ENCODE measurements at places on chromosomes 3 and 15.

GRCh38 chr3:110905121-110905520 lies 166.5 kb upstream of the NECTIN3 start:
- DNase-seq, result no peak

DNA sequence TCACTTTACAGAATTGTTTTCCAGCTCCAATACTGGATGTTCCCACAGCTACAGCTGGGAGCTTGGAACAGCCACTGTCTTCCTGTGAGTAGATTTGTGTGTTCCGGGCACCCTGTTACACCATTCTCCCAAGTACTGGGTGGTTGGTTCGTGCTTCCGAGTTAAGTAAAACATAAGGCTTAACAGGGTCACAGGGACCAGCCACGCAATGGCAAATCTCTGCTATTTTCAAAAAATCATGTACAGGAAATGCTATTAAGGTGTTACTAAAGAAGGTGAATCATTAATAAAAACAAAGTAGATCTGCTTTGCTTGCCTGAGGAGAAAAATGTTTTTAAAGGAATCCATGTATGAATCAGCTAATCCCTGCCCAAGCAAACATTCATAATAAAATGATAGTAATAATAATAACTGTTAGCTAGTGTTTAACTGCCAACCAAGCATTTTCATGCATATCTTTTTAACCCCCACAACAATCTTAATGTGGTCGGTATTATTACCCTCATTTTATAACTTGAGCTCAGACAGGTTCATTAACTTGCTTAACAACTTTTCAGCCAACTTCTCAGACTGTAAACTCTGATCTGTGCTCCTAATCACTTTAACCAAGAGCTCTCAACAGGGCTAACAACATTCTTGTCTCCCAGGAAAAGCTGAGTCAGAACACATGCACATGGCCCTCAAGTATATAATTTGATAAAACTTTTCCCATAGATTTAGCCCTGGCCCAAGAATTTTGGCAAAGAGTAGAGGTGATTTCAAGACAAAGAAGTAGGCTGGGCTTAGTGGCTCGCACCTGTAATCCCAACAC lies 2.7 kb upstream of the C2CD4A start:
- no peak for DNase-seq

DNA sequence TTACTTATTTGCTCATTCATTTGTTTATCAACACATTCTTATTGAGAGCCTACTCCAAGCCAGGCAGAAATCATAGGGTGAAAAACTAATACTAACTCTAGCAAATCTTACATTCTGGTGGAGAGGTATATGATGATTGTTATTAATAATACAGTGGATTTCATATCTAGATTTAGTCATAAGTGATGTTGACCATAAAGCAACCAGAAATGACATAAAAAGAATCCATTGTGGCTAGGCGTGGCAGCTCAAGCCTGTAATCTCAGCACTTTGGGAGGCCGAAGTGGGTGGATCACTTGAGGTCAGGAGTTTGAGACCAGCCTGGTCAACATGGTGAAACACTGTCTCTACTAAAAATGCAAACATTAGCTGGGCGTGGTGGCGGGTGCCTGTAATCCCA lies 26.2 kb upstream of the IL20RB start:
- DNase-seq, result no peak

DNA sequence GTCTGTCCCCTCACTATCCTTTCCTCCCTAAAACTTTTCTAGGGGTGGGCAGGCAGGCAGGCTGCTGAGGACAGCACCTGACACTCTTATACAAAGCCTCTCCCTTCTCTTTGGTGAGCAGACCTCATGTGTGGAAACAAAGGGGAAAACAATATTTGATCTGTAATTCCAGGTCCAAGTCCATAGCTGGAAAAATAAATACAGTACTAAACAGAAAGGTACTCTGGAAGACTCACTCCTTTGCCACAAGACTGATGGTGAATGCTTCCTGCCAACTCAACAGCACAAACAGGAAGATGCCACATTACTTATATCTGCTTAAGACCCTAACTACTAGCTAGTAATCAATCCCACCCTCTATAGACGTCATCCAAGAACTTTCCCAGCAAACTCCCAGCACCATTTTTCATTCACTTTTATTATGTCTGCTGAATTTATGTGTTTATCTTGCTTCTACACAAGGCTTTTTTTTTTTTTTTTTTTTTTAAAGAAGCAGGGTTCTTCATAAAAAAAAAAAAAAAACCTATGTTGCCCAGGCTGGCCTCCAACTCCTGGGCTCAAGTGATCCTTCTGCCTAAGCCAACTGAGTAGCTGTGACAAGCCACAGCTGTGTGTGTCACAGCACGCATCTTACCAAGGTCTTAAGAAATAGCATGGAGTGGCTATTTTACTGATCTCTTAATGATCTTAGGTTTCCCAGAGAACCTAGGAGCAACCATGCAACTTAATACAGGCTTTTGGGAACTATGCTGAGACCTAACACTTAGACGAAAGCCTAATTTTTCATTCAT lies 44.2 kb upstream of the CSPG5 start:
- DNase-seq, result no peak

DNA sequence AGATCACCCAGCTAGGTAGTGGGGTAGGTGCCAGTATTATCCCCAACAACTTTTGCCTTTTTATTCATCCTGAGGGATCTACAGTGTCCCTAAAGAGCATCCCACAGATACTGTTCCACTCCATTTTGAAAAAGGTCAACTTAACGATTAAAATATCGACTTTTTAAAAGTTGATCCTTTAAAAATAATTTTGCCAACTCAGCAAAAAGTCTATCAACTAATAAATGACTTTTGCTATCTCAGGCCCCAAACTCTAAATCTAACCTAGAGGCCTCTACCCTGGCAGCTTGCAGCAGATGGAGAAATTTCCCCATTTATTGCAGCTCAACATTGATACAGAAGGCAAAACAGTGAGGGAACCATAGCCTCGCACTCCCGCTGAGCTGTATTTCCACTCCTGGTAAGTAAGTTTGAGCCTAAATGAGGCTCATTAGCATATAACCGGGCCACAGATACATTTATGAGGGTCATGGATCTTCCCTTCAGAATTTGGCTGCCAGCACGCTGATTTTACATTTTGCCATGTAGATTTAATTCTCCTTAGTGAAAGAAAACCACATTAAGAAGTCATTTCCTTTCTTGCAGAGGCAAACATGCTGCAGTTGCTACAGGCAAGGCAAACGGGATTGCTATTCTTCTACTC lies 704.1 kb upstream of the CFAP20DC start:
- no peak for DNase-seq

GRCh38 chr15:56047354-56047753 lies 53.9 kb upstream of the NEDD4 start:
- DNase-seq, result no peak

DNA sequence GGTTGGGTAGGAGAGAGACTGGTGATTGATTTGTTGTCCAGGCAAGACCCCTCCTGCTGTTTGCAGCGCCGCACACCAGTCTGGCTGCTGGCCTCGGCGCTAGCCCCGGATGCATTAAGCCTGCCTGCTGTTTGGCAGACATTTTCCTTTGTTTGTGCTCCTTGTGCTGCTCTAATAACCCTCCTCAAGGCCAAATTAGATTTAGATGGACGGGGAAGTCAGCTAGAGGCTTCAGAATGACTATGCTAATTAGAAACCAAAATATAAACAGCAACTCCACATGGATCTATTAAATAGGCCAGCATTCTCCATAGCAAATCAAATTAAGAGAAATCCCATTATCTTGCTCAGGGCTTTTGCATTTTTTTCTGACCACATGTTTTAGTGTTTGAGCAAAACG lies 445.2 kb downstream of the SQOR start:
- no peak for DNase-seq

DNA sequence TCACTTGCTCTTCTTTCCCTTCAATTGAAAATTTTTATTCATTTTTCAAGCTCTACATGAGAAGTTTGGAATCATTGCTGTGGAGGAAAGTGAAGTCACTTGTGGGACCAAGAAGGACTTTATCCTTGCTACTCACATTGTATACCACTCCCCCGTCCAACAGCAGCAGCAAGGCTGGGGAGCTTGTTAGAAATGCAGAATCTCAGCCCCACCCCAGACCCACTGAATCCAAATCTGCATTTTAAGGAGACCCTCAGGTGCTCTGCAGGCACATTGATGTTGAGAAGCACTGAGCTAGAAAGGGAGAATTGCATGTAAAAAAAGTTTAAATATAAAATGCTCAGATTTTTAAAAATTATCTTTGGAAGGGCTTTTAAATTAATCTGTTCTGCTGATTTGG lies 202.3 kb upstream of the MRPL3 start:
- DNase-seq, result no peak

- no peak for DNase-seq
Measured at GRCh38 chr3:189927975-189928895, 192.5 kb downstream of the P3H2 start.

DNA sequence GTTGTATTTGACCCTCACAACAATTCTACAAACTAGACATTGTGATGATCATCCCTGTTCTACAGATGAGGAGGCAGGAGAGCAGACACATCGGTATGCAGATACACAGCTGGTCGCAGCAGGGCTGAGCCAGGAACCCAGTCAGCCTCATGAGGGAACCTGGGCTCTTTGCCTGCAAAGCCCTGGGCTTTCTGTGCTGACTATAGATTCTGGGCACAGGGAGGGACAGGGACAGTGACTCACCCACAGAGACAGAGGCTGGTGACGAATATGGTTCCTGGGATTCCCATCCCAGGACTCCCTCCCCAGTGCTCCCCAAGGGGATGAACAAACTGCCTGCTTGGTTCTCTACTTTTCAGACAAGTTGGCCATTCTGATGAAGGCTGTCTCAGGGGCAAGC lies 3.8 kb upstream of the CAMP start:
- no peak for DNase-seq

- DNase-seq, result no peak
Measured at GRCh38 chr3:123735456-123735855, 148.7 kb downstream of the MYLK start.

DNA sequence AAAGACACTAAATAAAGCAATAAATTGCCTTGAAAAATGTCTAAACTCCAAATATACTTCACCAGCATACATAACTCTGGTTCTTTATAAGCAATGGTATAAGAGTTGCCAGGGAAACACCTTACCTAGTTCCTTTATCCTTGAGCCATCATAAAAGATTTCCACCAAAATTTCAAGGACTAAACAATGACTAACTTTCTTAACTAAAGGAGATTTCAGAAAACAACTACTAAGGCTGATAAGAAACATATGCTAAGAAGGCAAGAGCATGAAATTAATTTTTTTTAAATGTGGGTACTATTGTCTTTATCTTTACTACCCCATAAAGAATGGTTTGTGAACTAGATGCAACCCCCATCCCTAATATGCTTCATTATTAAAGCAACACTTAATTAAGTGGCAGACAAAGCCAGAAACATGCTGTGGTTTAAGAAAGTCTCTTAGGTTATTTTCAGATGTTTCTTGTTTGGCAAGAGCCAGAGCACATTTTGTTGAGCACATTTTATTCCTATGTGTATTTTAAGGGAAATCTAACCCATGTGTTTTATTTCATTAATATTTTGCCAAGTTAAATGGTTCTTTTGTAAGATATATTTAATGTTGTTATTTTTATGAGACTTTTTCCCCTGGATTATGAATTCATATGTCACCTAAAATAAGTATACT lies 17.4 kb upstream of the VEPH1 start:
- DNase-seq, result no peak

DNA sequence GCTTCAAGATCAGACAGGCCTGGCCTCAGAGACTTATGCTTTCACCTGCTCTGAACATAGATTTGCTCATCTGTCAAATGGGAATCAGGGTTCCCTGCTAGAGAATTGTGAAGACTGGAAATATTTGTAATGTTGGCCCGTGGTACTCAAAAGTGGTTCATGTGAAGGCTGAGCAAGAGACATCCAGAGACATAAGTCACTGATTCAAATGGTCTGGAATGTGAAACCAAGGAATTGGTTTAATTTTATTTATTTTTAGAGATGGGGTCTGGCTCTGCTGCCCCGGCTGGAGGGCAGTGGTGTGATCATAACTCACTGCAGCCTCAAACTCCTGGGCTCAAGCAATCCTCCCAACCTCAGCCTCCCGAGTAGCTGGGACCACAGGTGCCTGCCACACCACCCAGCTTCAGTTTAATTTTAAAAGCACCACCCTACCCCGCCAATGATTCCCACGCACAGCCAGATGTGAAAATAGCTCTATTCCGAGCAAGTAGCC lies 60.1 kb downstream of the DAPK2 start:
- DNase-seq, result no peak

DNA sequence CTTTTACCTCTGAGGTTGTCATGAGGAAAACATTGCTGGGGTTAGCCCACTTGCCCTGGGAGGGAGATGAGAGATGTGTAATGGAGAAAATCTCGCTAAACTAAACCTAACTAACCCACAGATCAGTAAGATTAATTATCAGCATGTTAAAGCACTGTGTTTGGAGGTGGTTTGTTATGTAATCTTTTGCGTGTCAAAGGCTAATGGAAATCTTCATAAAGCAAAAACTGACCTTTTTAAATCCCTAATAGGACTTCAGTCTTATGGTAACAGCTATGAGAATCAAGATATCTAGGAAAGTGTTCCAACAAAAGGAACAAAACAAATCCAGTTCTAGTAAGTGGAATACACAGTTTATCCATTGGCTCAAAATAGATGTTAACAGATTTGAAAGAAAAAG lies 102.7 kb downstream of the PLOD2 start:
- no peak for DNase-seq

DNA sequence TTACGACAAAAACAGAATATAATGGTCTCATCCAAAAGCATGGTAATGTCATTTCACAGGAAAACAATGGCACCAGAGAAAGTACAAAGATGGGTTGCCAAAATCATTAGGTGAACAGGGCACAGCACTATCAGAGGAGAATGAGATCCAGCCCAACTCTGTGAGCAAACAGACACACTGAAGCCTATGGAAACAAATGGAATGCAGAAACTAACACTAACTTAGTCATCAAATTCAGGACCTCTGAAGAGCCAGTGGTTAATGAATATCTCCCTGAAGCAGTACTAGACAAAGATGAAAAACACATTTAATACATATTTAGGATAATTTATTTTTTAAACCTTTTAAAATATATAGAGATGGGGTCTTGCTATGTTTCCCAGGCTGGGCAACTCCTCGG lies 14.6 kb upstream of the RPS17 start:
- DNase-seq, result no peak

GRCh38 chr15:39748276-39748675 lies 34.4 kb downstream of the FSIP1 start:
- no peak for DNase-seq

- DNase-seq, result no peak
Measured at GRCh38 chr15:69059557-69059943, 45.1 kb downstream of the NOX5 start.

DNA sequence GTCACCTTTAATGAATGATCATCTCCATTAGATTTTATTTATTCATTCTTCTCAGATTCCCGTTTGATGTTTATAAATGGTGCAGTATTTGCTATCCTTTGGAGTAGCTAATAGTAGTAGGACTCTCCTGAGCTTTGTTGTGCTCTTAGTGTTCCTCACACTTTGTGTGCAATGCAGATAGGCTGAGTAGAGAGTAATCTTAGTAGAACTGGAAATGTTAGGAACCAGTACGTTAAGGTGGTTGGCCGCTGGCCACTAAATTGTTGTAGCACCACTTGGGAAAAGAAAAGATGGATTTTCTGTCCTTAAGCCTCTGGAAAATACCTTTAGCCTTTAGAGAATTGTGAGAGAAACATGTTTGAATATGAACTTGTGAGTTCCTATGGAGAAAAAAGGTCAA lies 19.9 kb upstream of the EBLN2 start:
- DNase-seq, result no peak

Measured in CD4-positive, alpha-beta T cell treated with Interleukin-17A for 4 hours (primary cell).